ENCODE measurements at places on chromosomes 1 and 21. TPM values are rescaled to one million over a fixed set of nuclear protein-coding genes. Genes with fewer than 3 reads are reported as not detected.

TENT5C gene
- total RNA-seq, result 0.12 TPM

IFI16 gene
- 174 TPM for total RNA-seq

EPS15 gene
- 44.8 TPM for total RNA-seq

C8A gene
- not detected for total RNA-seq

KRTAP19-3 gene
- not detected for total RNA-seq

ARTN gene
- total RNA-seq, result 0.18 TPM

S100A2 gene
- 4.0 TPM for total RNA-seq

ARMH1 gene
- not detected for total RNA-seq

CD53 gene
- not detected for total RNA-seq
